Stimulated activated CD4-positive, alpha-beta T cell treated with anti-CD3 and anti-CD28 coated beads, TNF-alpha, amount 100 ng/mL, for 24 hours (primary cell): ENCODE measurements at places on chromosomes 1 and 21.

DNA sequence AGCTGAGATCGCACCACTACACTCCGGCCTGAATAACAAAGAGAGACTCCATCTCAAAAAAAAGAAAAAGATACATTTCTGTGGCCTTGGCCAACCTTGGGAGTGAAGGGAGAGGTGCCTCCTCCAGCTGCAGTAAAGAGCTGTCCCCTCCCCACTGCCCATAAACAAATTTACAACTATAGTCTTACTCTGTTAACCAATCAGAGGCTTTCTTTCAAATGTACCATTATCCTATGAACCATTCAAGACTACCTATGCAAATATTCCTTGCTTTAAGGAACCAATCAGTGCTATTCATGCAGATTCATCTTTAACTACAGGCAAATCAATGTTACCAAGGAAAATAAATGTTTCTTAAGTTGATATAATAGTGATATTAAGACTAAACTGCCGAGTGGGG is 1.0 kb downstream of the CELA2B start:
- no peak for DNase-seq

GRCh38 chr1:86773341-86774288 is 69.2 kb downstream of the SH3GLB1 start:
- no peak for DNase-seq

DNA sequence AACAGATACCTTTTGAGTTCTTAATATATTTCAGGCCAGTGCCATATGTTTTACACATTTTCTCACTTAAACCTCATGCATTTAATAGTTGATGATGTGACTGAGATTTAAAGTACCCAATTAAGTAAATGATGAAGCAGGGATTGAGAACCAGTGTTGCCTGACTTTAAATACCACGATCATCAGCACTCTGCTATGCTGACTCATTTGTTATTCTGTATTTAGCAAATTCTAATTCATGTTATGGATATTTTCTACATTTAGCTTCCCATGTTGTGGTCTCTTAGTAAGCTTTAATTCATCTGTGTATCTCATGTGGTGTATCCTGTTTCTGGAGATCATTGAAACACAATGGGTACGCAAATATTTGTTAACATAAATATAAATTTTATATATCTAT is 363.0 kb downstream of the PTBP2 start:
- DNase-seq: no peak

GRCh38 chr1:207869859-207870258 is 41.1 kb downstream of the CD34 start:
- no peak for DNase-seq

DNA sequence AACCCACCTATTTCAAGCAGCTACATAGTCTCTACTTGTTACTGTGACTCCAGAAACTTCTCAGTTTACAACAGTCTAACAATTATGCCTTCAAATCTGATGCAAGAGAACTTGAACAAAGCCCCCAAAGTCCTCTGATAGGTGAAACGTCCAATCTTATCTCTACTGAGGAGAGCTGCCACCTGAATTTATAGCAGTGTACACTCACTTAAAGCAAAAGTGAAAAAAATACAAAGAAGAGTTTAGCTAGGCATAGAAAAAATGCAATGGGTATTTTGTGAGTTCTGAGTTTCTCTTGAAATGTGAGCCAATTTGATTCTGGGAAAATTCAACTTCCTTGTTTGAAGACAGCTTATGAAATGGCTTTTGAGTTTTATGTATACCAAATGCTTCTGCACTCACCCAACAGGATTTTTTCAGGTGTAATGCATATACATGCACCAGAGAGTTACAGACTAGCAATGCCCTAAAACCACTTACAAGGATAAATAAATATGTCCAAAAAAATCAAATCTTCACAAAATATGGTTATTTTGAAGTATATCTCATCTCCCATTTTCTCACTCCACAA is 17.8 kb upstream of the CLIC6 start:
- no peak for DNase-seq

- DNase-seq: no peak
Measured at GRCh38 chr1:92442351-92442750, 44.4 kb downstream of the GFI1 start.

GRCh38 chr1:9265968-9266367 is 26.7 kb upstream of the SPSB1 start:
- no peak for DNase-seq
